Spleen (tissue), 13 donors: ENCODE measurements at places on chromosomes 12 and 14.

- DNase-seq = no peak
Measured at GRCh38 chr14:77738559-77739250, 22.3 kb downstream of the SNW1 start.

GRCh38 chr12:29152223-29152868, 3.3 kb downstream of the FAR2 start:
- no peak for DNase-seq

- DNase-seq = no peak
Measured at GRCh38 chr12:27334042-27334720, 1.5 kb downstream of the BMAL2 start.

GRCh38 chr14:91801358-91801757, 66.0 kb downstream of the TC2N start:
- DNase-seq = no peak

DNA sequence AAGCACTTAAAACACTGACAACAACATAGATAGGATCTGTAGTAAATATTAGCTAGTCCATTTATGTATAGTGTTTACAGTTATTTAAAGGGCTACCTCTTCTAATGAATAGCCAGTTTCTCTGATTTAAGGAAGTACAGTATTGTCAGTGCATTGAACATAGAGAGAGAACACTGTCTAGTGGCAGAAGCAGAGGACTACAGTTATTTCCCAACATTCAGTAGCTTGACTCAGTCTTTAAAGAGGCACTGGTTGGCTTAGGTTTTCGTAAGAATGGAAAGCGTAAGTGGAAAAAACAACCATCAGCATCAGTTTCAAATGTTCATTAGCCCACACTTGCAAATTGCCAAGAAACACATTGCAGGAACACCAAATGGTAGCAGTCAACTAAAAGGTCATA, 125.0 kb upstream of the HMGA2 start:
- no peak for DNase-seq

DNA sequence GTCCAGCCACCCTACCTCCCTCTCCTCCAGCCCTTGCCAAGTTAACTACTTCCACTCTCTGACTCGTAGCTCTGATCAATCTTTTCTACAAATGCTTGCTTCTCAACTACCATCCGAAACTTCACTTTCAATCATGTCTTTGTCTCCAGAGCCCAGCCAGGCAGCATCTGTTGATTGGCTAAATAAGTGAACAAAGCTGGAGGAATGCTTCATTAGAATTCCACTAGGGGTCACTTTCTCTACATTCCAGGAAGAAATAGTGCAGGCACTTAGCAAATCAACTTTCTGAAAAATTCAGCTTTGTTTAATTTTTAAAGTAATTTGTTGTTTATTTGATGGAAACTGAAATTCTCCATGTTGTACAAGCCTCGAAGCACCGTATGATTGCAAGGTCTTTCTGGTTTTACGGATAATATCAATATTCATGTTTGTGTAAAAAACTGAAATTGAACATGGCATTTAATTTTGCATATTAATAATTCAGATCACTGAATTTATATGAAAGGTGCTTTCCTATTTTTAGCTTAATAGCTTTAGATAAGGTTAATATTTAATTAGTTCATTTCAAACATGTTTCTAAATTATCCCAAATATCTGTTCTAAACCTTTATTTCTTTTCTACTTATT, 32.4 kb upstream of the HELB start:
- DNase-seq = no peak

GRCh38 chr14:53384536-53384935, 231.4 kb upstream of the DDHD1 start:
- no peak for DNase-seq

GRCh38 chr12:60174941-60175340, 579.1 kb downstream of the SLC16A7 start:
- no peak for DNase-seq

DNA sequence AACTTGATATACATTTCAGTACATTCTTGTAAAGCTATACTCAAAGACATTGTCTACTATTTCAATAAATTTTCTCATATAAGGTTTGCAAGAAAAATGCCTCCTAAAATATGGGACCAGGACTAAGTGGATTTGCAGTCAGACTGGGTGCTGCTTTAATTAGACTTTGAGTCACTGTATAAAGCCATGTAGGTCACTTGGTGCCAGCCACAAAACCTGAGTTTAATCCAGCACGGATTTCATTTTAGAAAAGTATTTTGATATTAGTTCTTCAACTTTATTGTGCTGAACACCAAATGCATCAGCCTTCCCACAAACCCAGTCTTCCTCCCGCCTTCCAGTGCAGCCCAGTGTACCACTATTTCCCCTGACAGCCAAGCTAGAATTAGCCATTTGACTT, 9.9 kb upstream of the NID2 start:
- no peak for DNase-seq

- no peak for DNase-seq
Measured at GRCh38 chr12:132503618-132504204, 13.8 kb downstream of the FBRSL1 start.

- DNase-seq = no peak
Measured at GRCh38 chr12:68231691-68232090, 6.1 kb upstream of the IL26 start.
